NCI-H1694 (cell line): ENCODE measurements at places on chromosomes 3 and 15.

DNA sequence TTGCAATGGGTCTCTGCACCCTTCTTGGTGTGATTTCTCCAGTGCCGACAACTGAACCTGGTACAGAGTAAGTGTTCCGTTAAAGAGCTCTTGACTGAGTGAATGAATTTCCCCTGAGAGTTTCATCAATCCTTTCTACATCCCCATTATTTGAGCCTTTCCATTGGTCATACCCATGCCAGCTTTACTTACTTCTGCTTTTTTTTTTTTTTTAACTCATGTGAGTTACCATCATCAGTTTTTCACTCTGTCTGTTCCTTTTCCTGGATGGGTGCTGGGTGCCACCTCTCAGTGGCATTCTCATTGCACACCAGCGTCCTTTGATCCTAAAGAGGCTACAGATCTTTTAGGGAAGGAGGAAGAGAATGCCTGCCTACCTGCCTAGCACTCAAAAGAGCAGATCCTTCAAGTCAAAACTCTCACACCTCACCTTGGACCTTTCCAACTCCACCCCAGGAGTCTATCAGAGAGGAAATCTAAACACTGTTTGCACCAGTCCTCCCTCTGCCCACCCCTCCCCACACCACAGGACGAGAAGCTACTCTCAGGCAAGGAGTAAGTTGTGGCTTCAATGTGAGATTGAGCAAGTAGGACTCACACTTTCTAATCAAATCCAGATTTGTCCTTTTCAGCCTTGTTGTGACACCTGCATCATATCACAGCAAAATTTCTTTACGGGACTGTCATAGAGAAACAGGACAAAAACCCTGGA, 13.1 kb upstream of the USP3 start:
- no peak for DNase-seq

- no peak for DNase-seq
Observed at GRCh38 chr15:68528626-68529290, 50.0 kb upstream of the CORO2B start.

GRCh38 chr3:55511895-55512570, 24.9 kb upstream of the WNT5A start:
- DNase-seq: no peak

- no peak for DNase-seq
Observed at GRCh38 chr3:46440531-46441294, 24.0 kb downstream of the LTF start.

GRCh38 chr3:16884748-16885592, at the start of gene PLCL2:
TSS of gene PLCL2 (plus strand) at chr3:16884955. CDS start at chr3:16885040, 85 bp downstream.
- DNase-seq: peak; percentile 35

DNA sequence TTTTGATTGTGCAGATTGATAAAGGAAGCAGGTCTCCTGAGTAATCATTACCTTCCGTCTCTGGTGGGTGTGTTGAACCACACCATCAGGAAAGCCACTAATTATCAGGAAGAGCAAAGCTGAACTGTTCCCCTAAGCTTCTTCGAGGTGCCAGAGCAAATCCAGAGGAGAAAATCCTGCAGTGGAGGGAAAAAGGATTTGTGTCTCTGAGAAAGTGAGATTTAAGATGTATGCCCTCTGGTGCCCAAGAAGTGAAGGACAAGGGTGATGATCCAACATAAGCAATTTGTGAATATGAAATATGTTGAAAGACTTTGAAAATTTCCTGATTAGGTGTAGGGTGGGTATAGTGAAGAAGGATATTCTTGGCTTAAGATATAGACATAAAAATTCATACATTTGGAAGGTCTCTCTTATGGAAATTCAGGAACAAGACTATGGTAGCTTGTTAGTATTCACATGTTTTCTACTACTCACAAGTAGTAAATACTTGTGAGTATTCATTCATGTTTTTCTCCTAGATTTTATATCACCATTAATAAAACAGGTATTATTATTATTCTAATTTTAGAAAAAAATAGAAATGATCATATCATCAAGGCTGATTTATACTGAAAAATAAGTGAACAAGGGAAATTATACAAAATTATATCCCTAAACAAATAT, 34.8 kb downstream of the COMMD2 start:
- peak; percentile 48 for DNase-seq

- no peak for DNase-seq
Observed at GRCh38 chr3:9396301-9396631, 1.1 kb upstream of the SETD5 start.

DNA sequence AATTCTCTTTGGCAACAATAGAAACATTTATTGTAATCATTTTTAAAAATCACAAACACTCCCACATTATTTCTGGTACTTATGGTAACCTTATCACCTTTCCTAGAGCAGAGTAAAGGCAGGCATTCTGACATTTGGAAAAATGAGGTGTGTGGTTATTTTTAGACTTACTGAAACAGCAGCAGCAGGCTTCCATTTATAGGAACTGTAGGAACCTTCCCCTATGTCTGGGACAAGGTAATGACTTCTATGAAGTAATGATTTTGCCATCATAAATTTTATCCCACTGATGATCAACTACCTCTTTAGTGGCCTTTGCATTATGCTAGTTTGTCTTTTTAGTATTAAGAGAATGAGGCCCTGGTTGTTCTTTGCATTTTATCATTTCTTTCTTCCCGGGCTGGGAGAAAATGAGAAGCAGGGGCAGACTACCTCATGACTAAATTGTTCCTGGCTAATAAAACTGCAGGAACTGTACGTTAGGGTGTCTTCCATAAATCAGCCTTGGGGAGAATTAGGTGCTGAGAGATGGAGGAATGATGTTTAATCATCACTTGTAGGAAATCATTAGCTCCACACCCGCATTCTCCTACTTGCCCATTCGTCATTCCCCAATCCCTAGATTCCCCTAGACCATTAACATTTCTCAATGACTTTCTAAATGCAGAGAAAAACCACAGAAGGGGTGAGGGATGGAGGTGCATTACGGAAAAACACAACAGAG, 680.3 kb downstream of the AGBL1 start:
- no peak for DNase-seq

- no peak for DNase-seq
Observed at GRCh38 chr3:99693636-99694035, 55.2 kb downstream of the COL8A1 start.

GRCh38 chr3:41169023-41169422, 30.3 kb upstream of the CTNNB1 start:
- no peak for DNase-seq

- no peak for DNase-seq
Observed at GRCh38 chr15:62843311-62843710, 199.2 kb upstream of the TPM1 start.

- no peak for DNase-seq
Observed at GRCh38 chr15:42444415-42445063, 46.4 kb downstream of the ZNF106 start.

- no peak for DNase-seq
Observed at GRCh38 chr3:113268942-113269341, 57.6 kb downstream of the BOC start.

DNA sequence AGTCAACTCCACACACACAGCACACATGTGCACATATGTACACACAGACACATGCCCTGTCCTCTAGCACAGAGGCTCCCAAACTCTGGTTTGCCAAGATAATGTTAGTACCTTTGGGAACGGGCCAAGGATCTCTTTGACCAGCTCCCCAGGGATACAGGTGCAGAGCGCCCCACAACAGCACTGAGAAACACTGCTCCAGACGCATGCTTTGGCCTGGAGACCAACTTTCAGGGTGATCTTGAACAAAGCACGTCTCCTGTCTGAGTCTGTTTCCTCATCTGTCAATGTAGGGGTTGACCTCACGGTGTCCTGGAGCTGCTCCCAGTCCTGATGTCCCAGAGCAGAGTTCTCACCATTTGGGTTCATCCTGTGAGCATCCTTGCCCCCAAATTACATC, 15.9 kb upstream of the SKOR1 start:
- no peak for DNase-seq

GRCh38 chr3:98821063-98821462, 57.9 kb downstream of the ST3GAL6 start:
- no peak for DNase-seq

DNA sequence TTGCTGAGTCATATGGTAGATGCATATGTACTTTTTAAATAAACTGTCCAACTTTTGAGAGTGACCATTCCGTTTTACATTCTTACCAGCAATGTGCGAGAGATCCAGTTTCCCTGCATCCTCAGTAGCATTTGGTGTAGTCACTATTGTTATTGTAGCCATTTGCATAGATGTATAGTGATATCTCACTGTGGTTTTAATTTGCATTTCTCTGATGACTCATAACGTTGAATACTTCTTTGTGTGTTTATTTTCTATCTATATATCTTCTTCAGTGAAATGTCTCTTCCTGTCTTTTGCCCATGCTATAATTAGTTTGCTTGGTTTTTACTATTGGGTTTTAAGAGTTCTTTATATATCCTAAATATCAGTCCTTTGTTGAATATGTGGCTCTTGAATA, 255.7 kb upstream of the GRM7 start:
- no peak for DNase-seq

- DNase-seq: no peak
Observed at GRCh38 chr3:46082849-46083248, 55.6 kb upstream of the XCR1 start.

GRCh38 chr15:43094416-43095030, 11.3 kb downstream of the UBR1 start:
- DNase-seq: no peak

GRCh38 chr3:34742151-34742550, 897.2 kb upstream of the ARPP21 start:
- DNase-seq: no peak

DNA sequence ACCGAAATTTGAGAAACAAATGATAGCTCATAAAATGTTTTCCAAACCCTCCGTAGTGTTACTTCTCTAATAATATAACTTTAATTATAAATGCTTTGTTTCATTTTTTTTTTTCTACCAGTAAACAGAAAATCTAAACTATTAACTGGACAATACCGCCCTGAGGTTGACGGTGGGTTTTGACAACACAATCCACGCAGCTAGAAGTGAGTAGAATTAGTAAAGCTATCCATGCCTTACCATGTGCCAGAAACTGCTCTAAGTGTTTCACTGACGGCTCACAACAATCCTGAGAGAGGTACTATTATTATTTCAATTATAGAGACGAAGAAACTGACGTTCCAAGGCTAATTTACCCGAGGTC, 410 bp downstream of the NDUFAF1 start:
- no peak for DNase-seq

- DNase-seq: no peak
Observed at GRCh38 chr3:180802837-180803236, 109.6 kb upstream of the FXR1 start.

DNA sequence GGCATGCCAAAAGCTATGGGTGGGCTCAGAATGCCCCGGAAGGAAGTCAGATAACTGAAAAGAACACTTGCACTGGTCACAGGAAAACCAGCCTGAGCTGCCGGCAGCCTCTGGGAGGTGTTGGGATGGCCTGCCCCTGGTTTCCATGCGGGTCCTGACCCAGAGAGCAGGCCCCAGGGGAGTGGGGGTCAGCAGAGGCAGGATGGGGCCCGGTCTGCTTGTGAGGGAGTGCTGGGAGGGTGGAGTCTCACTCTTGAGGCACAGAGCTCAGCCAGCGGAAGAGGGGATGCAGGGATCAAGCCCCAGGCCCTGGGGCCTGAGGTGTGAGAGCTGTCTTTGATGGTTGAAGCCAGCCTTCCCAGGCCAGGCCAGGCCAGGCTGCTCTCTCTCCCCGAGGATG, 2.4 kb upstream of the RPUSD3 start:
- DNase-seq: no peak

GRCh38 chr3:188108703-188109412, 45.1 kb upstream of the LPP start:
- DNase-seq: no peak

- no peak for DNase-seq
Observed at GRCh38 chr3:194330579-194330978, 20.5 kb downstream of the CPN2 start.

- DNase-seq: no peak
Observed at GRCh38 chr3:192373586-192373985, 353.8 kb downstream of the FGF12 start.

DNA sequence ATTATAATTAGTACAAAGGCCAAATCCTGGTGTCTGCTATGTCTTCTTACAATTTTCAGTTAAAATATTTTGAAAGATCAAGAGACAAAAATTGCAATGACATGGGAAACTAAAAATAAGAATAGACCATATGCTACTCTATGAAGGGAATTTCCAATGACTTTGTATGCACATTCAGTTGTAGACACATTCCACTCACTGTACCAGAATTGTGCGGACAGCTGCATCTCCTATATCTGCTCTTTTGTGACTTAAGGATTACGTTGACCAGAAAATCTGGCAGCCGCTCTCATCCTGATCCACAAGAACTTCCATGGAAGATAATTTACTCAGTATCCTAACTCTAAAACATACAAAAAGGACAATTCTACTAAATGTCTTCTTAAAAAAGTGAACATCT, 493.9 kb upstream of the KCNMB2 start:
- DNase-seq: no peak

- no peak for DNase-seq
Observed at GRCh38 chr3:155001289-155002010, 78.7 kb upstream of the MME start.

GRCh38 chr3:43792904-43793303, 102.2 kb downstream of the ABHD5 start:
- DNase-seq: no peak

- DNase-seq: no peak
Observed at GRCh38 chr3:101466465-101467309, 46.3 kb downstream of the SENP7 start.

- no peak for DNase-seq
Observed at GRCh38 chr15:63677778-63678177, 80.6 kb downstream of the FBXL22 start.

DNA sequence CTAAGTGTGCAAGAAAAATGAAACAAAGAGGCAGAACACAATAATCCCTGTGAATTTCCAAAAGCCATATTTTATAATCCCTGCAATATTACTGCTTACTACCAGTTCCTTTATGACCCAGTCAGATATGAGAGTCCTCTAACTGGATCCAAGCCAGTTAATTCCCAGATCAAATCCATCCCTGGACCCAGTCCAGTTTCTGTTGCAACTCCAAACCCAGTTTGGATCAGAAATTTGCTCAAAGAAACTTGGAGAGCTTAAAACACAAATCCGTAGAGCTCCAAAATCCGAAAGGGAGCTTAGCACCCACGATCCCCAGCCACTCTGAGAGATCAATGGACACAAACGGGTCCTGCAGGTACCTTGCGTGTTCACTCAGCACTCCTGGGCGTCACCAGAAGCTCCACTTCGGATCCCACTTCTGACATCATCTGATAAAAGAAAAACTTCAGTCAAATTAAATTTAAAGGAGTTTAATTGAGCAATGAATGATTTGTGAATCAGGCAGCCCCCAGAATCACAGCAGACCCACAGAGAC, 32.6 kb upstream of the THUMPD3 start:
- no peak for DNase-seq

- no peak for DNase-seq
Observed at GRCh38 chr15:52317688-52318087, 22.1 kb upstream of the MYO5C start.

DNA sequence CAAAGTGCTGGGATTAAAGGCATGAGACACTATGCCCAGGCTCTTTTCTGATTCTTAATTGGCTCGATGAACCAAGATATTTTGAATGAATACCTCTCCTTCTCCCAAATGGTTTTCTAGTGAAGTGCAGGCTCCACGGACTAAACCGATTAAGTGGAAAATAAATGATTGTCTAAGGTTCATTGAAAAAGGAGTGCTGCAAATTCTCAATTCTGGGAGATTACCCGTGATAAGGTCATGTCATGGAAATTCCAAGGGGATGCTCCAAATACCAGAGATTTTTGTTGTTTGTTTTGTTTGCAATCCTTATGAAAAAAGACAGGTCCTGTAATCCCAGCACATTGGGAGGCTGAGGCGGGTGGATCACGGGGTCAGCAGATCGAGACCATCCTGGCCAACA, 406.9 kb upstream of the TBL1XR1 start:
- DNase-seq: no peak

GRCh38 chr15:48645558-48646330, at the start of gene FBN1:
TSS of gene FBN1 (minus strand) at chr15:48645709. CDS start at chr15:48644769, 940 bp downstream.
- DNase-seq: no peak
